ENCODE measurements at places on chromosomes 1 and 21. TPM values are rescaled to one million over a fixed set of nuclear protein-coding genes. Genes with fewer than 3 reads are reported as not detected.
A peak's percentile ranks its signal among the peaks of the same experiment; 100 is the strongest.

EXTL2 gene
- 73.3 TPM for total RNA-seq

PDZK1 gene
- total RNA-seq = 0.28 TPM

GBP1 gene
- not detected for total RNA-seq

DNA sequence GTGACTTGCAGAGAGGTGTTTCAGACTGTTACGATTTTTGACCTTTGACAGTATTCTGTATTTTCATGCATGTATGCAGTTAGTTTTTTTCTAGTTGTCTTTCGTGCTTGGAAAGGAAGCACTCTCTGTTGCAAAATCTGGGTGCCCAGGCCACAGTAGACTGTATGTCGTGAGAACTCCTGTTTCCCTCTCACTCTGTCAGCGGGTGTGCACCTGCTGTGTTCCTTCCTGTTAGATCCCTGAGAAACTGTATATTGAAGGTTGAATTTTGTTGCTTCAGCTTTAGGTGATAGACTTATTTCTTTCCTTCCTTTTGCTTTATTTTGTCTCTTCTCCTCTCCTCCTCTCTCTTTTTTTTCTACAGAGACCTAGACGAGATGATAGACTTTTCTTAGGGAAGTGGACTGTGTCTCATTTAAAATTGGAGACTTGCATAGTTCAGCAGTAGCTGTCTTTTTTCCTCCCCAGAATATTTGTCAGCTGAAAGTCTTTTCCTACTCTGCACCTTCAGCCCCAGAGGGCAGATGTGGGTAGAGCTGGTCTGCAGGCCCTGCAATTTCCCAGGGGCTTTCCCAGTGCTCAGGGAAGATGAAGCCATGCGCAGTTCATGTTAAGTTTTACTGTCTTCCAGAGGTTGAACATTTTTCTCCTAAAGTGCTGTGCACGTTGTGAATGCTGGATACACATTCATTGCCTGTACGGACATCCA, 1.4 kb downstream of the TRAPPC10 start:
- DNase-seq = no peak

- DNase-seq = no peak
Measured at GRCh38 chr1:151892190-151892589, 17.1 kb downstream of the THEM4 start.

GRCh38 chr1:248850536-248851251, 8.2 kb downstream of the ZNF692 start:
- DNase-seq = no peak

DNA sequence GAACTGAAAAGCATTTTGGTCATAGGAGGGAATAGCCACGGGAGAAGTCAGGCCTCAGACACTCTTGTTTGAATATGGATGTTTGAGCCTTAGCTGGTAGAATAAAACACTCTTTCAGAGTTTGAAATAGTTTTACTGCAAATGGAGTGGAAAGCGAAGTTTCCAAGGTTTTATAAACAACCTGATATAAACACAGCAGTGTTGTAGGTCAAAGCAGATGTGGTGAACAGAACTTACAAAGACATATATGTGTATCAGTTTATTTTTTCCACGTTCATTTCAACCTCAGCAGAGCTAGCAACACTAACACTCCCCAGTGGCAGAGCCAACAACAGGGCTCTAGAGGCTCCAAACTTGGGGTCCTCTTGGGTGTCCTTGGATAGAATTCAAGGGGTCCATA, 89.9 kb downstream of the WLS start:
- DNase-seq = no peak

- DNase-seq = no peak
Measured at GRCh38 chr1:209715314-209715713, 10.7 kb downstream of the HSD11B1 start.

- no peak for DNase-seq
Measured at GRCh38 chr21:7916329-7917303, 2604.8 kb upstream of the TPTE start.

DNA sequence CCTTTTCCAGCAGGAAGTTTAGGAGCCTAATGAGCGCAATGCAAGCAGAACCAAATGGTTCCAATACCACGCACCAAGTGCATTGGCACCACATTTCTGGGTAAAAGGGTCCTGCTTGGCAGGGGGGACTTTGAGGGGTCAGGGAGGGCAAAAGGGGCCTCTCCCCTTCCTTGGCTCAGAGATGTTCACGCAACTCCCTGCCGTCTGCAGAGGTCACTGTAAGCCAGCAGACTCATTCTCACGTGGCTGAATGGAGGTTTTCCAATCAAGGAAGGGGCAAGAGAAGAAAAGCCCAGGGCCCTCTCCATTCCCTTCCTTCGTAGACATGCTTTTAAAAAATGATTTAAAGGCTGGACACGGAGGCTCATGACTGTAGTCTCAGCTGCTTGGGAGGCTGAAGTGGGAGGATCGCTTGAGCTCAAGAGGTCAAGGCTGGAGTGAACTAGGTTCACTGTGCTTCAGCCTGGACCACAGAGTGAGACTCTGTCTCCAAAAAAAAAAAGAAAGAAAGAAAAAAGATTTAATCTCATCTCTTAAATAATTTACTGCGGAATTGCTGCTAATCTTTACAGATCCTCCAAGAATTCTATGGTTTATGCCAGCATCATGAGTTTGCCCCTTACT, 80.3 kb downstream of the RUNX3 start:
- peak; percentile 65 for DNase-seq

- peak; percentile 62 for DNase-seq
Measured at GRCh38 chr1:155003227-155003765, 694 bp downstream of the ZBTB7B start.

DNA sequence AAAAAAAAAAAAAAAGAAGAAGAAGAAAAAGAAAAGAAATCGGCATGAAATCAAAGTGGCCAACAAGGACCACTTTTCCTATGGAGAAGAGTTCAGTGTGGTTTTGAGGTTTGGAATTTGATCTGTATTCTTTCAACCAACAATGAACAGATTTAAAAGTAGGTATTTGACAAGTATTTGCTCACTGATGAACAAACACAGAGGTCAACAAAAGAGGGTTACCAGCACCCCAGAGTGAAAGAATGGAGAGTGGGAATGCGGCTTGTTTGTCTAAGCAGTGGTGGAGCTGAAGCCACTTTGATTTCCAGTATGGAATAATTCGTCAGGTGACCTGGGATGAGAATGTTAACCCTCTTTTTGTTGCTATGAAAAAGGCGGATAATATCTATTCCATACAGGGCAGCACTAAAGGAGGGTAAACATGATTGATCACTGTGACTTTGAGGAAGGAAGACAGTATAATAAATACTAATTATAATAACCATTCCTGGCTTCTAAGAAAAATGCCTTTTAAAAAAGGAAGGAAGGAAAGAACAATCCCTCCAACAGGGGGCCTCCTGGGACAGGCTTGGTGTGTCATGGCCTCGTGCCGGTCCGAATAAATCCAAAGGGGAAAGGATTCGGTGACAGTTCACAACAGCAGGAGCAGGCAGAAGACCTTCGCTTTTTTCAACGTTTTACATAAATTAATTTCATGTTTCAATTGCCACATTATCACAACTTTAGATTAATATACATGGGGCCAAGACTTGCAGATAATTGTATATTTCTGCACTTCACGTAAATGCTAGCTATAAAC, 37.2 kb upstream of the SIM2 start:
- peak; percentile 62 for DNase-seq

DNA sequence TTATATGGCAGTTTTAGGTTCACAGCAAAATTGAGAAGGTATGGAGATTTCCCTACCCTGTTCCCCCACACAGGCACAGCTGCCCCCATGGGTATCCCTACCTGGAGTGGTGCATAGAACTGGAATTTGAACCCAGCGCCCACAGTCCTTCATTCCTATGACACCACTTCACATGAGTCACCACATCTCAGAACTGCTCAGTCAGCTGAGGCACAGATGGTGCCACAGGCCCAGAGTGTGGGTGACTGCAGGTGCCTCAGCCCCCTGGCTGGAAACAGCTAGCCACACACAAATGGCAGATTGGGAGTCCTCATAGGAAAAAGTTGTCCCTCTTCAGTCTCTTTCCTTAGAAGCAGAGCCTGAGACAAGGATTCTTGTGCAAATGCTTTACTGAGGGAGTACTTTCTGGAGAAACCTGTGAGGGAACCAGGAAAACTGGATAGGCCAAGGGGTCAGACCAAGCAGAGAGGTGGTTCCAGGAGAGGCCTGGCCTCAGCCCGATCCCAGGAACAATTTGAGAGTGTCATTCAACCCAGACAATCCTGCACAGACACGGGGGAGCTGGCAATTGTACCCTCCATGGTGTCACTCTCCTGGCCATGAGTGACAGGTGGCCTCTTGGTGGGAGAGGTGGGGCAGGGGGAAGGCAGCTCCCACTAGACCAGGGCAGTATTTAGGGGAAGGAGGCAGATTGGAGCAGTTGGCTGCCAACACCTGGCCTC, 6.9 kb downstream of the PLA2G2D start:
- no peak for DNase-seq

DNA sequence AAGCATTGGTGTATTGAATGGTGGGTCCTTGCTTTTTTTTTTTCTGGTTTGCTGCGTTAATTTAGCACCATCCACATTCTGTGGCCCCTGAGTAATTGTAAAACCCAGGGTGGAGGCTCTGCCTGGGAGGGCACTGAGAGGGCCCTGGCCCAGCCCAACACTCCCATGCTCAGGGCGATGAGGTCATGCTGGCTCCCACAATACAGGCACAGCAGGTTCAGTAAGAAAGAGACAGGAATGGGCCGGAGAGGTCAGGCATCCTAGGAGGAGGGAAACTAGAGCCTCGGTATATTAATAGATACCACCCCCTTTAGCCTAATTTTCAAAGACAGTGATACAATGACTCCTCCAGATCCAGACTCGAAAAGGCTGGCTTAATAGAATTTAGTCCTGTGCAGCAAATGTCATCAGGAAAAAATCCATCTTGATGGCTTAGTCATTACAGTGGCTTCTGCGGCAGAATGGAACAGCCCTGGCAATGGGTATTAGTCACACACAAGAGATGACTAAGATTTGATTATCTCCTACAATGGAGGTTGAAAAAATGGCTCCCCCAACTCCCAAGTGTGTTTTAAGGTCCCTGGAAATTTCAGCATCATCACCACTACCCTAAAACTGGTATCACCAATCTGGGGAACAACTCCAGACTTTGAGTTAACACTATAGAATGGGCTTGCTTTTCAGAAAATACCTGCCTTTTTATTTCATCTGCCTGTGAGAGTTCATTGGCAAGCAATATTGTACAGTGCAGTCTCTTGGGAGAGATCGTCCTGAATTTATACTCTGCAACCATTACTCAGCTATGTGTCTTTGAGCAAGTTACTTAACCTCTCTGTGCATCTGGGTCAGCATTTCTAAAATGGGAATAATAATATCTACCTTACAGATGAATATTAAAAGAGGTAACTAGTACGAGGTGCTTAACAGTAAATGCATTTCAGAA, 43.9 kb upstream of the LYST start:
- DNase-seq = peak; percentile 80

DNA sequence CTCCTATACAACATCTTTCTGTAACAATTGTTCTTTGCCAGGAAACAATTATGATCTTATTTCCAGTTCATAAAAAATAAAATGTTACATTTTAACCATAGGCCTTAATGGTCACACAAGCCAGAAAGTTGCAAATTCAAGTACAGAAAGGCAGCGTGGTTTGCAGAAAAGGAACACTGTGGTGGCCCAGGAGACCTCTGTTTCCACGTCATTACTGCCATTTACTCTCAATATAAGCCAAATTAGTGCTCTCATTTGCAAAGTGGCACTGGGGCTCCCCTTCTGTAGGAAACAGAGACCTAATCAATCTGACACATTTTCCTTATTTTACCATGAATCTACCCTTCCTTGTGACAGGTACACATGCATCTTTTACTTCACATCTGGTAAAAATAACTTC, 79.3 kb upstream of the TLR5 start:
- DNase-seq = no peak

DNA sequence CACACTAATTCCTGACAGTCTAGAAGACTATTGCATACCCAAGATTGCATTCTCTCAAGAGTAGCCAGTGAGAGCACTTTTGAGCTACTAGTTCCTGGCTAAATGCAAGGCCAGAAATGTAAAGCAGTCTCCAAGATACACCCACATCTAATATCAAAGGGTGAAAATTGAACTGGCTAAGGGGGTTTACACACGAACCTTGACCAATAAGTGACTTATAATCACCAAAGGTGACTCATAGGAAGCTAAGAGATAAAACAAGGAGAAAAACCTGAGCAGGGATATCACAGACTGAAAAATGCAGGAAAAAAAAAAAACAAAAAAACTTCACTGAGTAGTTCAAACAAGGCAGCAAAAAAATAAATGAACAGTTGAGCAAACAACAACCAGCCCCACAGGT, 172.2 kb upstream of the RRP15 start:
- no peak for DNase-seq

DNA sequence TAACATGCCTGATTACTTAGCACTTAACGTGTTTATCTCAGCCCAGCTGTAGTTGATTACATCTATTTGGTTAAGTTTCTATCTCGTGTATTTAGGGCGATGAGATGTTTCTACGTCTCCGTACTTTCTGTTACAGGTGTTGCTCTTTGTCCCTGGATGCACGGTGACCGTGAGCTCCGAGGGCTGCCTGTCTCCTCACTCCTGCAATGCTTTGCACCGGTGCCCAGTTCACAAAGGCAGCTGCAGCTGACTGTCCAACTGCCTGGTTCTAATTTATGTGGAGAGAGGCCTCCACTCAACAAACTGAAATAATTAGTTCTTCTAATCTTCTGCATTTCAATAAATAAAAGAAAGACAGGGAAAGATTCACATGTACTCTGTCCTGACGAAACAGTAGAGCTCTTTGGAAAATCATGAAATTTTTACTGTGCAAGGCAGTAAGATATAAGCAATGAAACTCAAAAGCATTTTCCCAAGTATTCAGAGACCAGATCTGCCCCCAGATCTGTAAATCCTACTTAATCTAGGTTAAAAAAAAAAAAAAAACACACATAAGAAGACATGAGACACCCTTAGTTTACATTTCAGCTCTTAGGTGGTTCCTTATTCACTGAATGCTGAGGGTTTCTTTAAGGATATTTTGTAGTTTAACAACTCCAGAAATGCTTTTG, 108.2 kb downstream of the TGFBR3 start:
- no peak for DNase-seq

DNA sequence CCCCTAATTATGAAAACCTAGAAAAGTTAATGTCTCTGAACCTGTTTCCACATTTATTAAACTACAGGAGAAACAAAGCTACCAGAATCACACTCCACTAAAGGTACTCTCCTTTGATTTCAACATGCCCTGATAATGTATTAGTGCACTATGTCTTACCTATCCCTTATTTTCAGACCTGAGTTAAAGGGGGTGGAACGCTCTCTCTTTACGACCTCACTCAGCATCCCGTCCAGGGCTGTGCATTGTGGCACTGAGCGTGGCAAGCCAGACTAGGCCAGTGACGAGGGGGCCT, 678 bp downstream of the LSM10 start:
- no peak for DNase-seq

DNA sequence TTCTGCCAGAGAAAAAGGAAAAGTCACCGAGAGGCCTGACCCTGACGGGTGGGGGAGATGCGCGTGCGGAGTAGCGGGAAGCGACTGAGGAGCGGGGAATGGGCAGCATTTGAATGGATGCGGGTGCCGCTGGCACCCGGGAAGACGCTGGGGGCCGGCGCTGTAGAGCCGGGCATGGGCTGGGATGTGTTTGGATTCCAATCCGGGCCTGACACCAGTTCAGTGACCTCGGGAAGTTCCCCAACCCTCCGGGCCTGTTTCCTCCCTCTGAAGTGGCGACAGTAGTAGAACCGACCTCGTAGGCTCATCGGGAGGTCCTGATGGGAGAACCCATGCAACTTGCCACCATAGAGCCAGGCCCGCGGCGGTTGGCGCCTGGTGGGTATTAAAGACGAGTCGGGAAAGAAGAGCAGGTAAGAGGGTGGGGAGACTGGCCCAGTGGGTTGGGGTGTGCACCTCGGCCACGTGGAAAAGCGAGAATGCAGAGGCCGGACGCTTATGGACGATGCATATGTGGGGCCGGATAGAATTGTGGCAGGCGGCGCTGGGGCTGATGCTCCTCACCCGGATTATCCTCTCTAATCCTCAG, 642 bp upstream of the SLC16A1 start:
- DNase-seq = peak; percentile 44
